ENCODE measurements at places on chromosomes 3 and 15. TPM values are rescaled to one million over a fixed set of nuclear protein-coding genes. Genes with fewer than 3 reads are reported as not detected.

The NPHP3 gene
- 8.5 TPM for total RNA-seq

The LRTM1 gene
- not detected for total RNA-seq

The AP3B2 gene
- 1.0 TPM for total RNA-seq

The TRPM1 gene
- not detected for total RNA-seq

The COL6A5 gene
- not detected for total RNA-seq

The TLR9 gene
- not detected for total RNA-seq

Data from A549 treated with Mapracorat at 1 μM for 4 hours (cell line).